ENCODE measurements at places on chromosomes 5 and 9. TPM values are rescaled to one million over a fixed set of nuclear protein-coding genes. Genes with fewer than 3 reads are reported as not detected.

DNA sequence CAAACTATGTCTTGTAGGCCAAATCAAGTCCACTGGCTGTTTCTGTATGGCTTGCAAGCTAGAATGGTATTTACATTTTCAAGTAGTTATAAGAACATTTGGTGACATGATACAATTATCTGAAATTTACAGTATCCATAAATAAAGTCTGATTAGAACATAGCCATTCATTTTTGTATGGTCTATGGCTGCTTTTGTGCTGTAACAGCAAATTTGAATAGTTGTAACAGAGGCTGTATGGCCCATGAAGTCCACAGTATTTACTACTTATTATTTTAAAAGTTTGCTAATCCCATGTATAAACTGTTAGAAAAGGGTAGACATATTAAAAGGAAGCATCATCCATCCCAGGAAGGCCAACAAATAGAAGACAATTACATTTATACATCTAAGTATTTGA, 17.7 kb downstream of the DHX29 start:
- DNase-seq = no peak

- no peak for DNase-seq
These were observed 1955.5 kb downstream of the MAT2B start for GRCh38 chr5:165460911-165461310.

Gene PCDHB8
- not detected for total RNA-seq

Gene ISL1
- total RNA-seq = not detected

GRCh38 chr5:59218424-59219045, 635.7 kb downstream of the RAB3C start:
- DNase-seq = no peak

Gene KCNV2
- total RNA-seq = not detected

Gene CD180
- 1.1 TPM for total RNA-seq

DNA sequence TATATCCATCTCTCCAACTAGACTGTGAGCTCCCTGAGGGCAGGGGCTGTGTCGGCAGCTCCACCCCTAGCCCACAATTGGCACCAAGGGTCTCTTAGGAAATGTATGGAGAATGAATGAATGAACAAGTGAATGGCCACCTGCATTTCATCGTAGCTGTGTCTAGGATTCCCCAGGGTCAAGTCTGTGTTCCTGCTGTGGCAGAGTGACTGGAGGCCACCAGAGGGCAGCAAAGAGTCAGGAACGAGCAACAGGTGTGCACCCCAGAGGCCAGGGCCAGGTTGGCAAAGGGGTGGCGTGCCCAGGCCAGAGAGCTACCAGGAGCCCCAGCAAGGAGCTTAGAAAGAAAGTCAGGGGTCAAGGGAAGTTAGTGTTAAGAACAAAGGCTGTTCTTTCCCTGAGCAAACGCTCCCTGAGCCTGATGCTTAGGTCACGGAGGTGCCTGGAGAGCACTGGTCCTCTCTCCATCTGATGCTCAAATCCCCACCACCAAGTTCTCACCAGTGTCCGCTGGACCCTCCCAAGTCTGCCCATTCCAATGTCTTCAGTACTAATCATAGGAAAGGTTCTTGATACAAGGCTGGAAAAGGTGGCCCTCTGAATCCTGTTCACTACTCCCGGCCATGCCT, 160.7 kb downstream of the PAX5 start:
- peak; percentile 85 for DNase-seq

GRCh38 chr9:76680716-76681425, 83.4 kb upstream of the PCA3 start:
- no peak for DNase-seq

Gene DIRAS2
- not detected for total RNA-seq

- no peak for DNase-seq
These were observed 978 bp downstream of the P4HA2 start for GRCh38 chr5:132226516-132227234.

Gene TMEM252
- not detected for total RNA-seq

Gene MZB1
- total RNA-seq = 60.0 TPM

Gene B4GALT7
- 28.7 TPM for total RNA-seq

- DNase-seq = no peak
These were observed 414.1 kb downstream of the ACTL7B start for GRCh38 chr9:108441726-108442125.

Gene NUTM2F
- not detected for total RNA-seq

DNA sequence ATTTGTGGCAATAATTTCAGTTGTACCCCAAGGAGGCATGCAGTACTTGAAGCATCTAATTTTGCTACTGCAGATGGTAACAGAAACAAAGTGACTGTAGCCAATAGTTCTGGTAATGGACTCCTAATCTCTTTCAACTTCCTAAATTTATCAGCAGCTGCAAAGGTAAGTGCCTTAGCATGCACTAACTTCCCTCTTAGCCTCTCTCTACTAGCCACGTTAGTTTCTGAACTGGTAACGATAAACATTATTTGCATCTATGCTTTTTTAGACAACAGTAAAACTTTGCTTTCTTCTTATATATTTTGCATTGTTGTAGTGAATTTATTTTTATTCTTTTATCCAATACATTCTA, 6.2 kb upstream of the CKS2 start:
- no peak for DNase-seq

Gene MTAP
- total RNA-seq = 19.4 TPM

- DNase-seq = no peak
These were observed 7.4 kb upstream of the GRK6 start for GRCh38 chr5:177419046-177419445.

DNA sequence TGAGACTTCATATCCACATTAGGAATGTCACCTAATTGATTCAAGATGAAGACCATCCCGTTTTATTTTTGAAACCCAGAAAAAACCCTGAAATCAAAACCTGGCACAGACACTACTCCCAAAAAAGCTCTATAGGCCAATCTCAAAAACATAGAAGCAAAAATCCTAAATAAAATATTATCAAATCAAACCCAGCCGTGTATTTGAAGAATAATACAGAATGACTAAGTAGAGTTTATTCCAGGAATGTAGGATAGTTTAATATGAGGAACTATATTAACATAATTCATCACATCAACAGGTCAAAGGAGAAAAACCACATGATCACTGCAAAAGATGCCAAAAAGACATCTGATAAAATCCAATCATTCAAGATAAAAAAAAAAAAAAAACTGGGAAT, 167.1 kb downstream of the ACTL7B start:
- DNase-seq = no peak

Gene FAM120AOS
- total RNA-seq = 36.7 TPM

Measured in natural killer cell (primary cell).